HuH-7.5 (cell line): ENCODE measurements at places on chromosomes 2 and 18.

DNA sequence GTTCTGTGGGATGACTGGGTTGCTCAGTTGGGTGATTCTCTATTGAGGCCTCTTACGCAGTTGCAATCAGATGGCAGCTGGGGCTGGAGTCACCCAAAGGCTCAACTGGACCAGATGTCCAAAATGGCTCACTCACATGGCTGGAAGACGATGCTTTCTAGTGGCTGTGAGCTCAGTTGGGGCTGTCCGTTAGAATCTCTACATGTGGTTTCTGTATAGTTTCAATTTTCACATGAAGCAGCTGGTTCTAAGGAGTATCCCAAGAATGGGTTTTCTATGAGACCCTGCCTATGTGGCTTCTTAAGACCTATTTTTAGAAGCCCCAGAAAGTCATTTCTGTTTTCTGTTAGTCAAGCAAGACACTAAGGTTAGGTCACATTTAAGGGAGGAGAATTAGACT, 4.4 kb downstream of the XRCC5 start:
- no peak for DNase-seq

DNA sequence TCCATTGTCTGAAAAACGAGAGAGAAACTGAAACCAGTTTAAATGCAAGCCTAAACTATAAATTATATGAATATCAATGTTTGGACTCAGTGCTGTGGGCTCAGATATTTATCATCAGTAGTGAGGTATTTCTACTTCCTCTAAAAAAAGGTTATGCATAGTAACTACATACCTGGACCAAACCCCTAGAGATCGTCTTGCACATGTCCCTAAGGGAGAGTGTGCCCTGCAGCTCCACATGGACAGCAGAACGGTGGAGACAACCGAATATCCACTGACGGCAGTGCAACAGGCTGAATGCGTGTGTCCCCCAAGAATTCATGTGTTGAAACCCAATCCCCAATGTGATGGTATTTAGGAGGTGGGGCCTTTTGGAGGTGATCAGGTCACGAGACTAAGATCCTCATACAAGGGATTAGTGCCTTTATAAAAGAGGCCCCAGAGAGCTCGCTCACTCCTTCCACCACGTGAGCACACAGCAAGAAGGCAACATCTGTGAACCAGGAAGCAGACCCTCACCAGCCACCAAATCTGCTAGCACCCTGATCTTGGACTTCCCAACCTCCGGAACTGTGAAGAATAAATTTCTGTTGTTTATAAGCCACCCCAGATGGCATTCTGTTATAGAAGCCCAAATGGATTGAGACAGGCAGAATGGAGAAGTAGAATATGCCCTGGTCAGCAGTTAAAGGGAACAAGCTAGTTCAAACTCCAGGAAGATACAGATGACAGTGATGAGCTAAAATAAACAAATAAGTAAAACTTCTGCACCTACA, 208.4 kb downstream of the ANAPC1 start:
- no peak for DNase-seq

DNA sequence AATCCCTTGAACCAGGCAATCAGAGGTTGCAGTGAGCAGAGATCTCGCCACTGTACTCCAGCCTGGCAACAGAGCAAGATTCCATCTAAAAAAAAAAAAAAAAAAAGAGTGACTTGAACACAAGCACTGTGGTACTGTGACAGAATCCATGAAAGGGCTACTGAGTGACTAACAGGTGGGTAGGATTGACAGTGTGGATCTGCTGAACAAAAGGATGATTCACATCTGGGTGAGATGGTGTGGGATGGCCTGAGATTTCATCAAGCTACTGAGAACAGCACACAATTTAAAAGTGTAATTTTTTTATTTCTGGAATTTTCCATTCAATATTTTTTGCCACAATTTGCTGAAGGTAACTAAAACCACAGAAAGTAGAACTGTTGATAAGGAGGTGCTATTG, 13.3 kb upstream of the SP3 start:
- no peak for DNase-seq

DNA sequence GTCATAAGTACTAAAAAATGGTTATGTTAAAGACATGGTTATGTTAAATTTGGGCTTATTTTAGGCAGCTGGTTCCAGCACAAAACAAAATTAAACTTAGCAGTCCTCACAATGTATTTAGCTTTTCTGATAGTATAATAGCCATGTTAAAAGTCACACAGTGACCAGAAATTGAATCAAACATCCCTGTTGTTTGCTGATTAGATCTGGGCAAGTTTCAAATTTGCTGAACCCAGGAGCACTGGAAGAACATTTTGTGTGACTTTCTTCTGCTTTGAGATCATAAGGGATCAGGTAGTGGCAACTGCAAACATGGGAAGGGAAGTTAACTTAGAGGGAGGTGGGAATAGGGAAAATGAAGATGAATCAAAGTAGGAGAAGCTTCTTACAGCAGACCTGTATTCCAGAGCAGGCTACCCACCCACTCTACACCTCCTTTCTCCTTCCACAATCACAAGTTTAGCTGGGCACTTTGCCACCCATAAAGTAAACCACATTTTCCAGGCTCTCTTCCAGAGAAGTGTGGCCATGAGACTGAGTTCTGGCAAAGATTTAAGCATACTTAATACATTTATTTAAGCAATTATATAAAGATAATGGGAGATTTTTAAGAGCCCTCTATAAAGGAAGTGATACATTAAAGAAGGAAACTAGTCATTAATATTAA, 616.1 kb upstream of the LRATD1 start:
- no peak for DNase-seq

- no peak for DNase-seq
Measured at GRCh38 chr2:160087854-160088745, 25.7 kb upstream of the PLA2R1 start.

DNA sequence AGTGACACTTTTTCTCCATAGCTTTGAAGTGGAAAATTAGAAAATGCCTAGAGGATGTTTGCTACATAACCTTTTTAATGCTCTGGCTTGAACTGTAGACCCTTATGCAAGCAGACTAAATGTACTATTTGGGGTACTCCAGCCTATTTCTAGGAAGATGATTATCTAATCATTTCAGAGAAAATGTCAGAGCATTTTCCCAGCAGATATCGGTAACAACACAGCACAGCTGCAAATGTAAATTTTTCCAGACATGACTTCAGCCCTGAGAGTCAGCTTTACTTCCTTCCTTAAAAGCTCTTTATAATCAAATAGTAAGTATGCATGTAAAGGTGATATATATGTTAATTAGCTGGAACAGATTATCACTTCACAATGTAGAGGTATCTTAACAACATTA, 1647.1 kb downstream of the SUCLG1 start:
- no peak for DNase-seq

DNA sequence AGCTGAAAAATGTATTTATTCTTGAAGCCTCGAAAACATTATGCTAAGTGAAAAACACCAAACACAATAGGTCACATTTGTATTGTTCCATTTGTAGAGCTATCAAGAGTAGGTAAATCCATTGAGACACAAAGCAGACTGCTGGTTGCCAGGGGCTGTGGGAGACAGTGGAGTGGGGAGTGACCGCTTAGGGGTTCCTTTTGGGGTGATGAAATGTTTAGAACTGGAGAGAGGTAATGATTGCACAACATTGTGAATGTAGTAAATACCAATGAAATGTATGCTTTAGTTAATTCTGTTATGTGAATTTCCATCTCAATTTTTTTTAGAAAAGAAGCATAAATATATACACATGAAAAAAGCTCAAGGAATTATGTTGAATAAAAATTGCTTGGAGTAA, 15.8 kb downstream of the KCTD18 start:
- DNase-seq, result no peak

- DNase-seq, result no peak
Measured at GRCh38 chr2:30135541-30135940, 11.3 kb upstream of the YPEL5 start.

GRCh38 chr2:96356889-96357288, 21.3 kb downstream of the NCAPH start:
- no peak for DNase-seq

GRCh38 chr2:218229239-218229638, 12.2 kb downstream of the ARPC2 start:
- no peak for DNase-seq

DNA sequence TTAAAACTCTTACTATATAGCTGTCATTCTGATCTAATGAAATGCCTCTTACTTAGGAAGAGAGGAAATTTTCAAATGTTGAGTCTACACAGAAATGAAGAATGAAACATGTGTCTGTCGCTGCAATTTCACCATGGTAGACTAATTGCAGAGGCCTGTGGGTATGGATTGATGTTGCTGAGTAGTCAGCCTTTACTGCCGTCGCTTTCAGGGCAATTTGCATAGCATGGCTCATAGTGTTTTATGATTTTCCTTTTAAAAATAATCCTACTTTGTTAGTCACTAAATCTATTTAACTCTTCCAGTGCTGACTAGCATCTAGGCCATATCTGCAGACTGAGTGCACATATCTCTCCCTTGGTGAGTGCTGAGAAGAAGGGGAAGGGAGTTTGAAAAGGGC, 819.2 kb downstream of the SATB2 start:
- DNase-seq, result no peak

GRCh38 chr2:171852366-171852888, 41.6 kb downstream of the SLC25A12 start:
- no peak for DNase-seq

DNA sequence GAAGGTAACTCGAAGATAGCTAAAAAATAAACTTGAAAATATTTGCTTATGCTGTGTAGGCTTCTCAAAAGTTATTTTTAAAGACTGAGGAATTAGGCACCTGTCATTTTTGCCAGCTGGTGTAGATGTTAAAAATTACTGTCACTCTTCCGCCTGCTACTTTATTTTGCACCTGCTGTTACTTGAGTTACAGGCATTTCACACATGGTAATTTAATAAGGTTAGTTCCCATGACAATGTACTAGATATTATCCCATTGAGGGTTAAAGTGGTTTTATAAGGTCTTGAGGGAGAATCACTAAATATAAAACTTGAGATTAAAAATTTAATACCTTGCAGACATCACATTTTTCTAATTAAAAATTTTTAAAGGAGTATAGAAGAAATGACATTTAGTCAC, 26.6 kb downstream of the MYL1 start:
- DNase-seq, result no peak

- DNase-seq, result no peak
Measured at GRCh38 chr2:127121776-127122176, 14.8 kb upstream of the BIN1 start.

DNA sequence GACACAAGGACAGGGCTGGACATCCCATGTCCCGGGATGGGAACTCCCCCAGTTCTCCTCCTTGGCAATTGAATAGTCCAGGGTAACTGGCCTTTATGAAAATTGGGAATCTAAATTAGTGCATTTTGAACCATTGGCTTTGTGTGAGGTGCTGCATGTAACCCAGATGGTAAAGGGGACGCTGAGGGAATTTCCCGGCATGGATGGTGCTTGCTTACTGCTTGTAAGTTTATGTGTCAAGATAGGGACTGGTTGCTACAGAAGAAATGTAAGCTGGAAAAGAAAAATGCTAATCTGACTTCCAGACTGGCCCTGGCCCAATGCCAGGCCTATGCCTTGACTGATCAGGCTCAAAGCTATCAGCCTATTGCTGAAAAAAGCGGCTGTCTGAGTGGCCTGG, 1096.7 kb upstream of the DDX18 start:
- DNase-seq, result no peak

DNA sequence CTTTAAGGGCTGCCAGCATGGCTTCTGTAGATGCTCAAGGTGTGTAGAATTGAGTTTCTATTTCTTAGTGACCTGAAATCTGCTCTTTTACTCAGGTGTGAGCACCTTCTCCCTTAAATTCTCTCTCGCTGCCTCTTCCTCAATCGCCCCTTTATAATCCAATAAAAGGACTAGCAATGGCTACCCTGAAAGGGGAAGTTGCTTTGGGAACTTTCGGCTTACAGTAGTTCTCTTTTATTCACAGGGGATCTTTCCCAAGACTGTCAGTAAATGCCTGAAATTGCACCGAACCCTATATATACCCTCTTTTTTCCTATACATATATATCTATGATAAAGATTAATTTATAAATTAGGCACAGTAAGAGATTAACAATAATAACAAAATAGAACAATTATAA, 121.8 kb downstream of the ACTR3 start:
- no peak for DNase-seq

- DNase-seq, result no peak
Measured at GRCh38 chr2:28368357-28368798, 24.3 kb upstream of the FOSL2 start.

DNA sequence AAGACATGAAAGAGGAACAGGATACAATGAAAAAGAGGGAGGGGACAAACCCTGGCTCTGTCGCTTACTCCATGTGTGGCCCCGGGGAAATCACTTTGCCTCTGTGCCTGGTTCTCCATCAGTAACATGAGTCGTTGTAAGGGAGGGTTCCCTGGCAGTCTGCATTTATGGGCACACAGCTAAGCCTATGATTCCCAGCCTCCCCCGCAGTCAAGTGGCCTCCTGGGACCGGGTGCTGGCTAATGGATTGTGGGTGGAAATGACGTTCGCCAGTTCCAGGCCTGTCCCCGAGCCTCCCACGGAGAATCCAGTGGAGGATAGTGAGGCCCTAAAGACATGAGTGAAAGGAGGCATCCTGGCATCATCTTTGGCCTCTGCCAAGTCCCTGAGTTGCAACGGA, 42.7 kb downstream of the SFXN5 start:
- DNase-seq, result no peak

GRCh38 chr2:216650626-216651257, 17.5 kb downstream of the IGFBP2 start:
- DNase-seq, result peak; percentile 49

GRCh38 chr18:70293166-70293565, 4.3 kb downstream of the SOCS6 start:
- no peak for DNase-seq

DNA sequence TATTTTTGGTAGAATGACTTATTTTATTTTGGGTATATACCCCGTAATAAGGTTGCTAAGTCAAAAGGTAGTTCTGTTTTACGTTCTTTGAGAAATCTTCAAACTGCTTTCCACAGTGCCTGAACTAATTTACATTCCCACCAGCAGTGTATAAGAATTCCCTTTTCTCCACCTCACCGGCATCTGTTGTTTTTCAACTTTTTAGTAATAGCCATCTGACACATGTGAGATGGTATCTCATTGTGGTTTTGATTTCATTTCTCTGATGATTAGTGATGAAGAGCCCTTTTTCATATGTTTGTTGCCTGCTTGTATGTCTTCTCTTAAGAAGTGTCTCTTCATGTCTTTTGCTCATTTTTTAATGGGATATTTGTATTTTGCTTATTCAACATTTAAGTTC, 215.2 kb upstream of the TFPI start:
- DNase-seq, result no peak

DNA sequence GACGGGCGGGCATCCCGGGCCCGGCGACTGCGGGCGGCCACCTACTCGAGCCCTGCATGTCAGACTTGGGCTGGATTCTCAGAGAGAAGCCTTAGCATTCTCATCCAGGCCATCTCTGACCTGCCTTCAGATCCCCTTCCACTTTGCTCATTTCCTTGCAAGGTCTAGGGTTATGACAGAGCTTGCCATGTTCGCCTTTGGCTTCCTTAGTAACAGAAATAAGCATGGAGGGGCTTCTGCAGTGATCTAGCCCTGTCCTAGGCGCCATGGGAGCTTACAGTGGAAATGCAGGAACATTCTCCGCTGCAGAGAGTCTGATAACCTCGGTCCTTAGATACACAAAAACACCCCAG, 632 bp upstream of the ACVR1 start:
- no peak for DNase-seq

- no peak for DNase-seq
Measured at GRCh38 chr2:227390468-227391256, 2.9 kb upstream of the SCYGR1 start.
